ENCODE measurements at places on chromosomes 7 and 10.

GRCh38 chr10:117460846-117461765, 81.4 kb upstream of the EMX2 start:
- DNase-seq, result no peak

- no peak for DNase-seq
These were observed at the start of gene ENTPD1 for GRCh38 chr10:95756041-95756761. Gene ENTPD1 (plus strand): TSS chr10:95756163. CDS start chr10:95756240, 77 bp downstream.

- DNase-seq, result no peak
These were observed 41.1 kb upstream of the IL15RA start for GRCh38 chr10:6018422-6018821.

GRCh38 chr10:92203919-92204623, 86.8 kb downstream of the CPEB3 start:
- no peak for DNase-seq

- no peak for DNase-seq
These were observed 1025.6 kb upstream of the C7orf33 start for GRCh38 chr7:147564786-147565476.

- no peak for DNase-seq
These were observed 66.6 kb downstream of the SLIT1 start for GRCh38 chr10:97119058-97119745.

DNA sequence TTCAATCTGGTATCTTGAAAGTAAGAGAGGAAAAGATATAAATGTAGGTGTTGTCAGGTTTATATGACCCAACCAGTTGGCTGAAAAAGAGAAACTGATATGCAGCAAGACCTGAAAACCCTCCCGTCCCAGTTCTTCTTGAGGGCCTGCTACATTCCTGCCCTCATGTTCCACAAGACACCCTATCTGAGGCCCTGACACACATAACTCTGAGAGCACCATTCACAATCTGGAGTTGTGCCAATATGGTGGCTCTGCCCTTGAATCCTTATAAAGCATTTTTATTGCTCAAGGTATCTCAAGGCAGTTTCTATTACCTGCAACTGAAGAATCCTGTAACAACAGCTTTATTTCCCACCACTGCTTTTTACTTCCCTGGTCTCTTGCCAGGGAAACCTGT, 17.0 kb downstream of the XPNPEP1 start:
- no peak for DNase-seq

GRCh38 chr7:120402079-120402767, 129.2 kb downstream of the KCND2 start:
- DNase-seq, result peak; percentile 5

DNA sequence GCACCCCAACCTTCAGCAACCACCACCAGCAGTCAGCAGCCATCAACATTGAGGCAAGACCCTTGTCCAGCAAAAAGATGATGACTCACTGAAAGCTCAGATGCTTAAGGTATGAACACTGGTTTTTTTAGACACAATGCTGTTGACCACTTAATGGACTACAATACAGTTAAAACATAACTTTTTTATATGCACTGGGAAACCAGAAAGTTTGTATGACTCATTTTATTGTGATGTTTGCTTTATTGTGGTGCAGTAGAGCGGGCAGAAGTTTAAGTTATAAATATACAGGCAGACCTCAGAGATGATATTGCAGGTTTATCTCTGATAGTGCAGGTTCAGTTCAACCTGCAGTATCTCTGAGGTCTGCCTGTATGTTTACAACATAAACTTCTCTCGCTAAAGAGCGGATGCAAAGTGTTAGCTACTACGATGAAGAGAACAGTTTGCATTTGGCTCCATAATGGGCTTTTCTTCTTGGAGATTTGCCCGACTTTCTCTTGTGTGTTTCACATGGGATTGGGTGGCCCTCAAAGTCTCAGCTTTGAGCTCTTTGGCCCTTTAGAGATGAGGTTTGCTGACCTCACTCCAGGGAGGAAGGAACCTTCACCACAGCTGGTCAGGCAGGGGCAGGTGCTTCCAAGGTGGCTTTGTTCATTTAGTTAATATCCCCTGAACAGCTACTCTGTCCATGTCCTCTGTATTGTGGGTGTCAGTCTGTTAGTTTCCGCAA, 84.4 kb upstream of the SHH start:
- DNase-seq, result no peak

DNA sequence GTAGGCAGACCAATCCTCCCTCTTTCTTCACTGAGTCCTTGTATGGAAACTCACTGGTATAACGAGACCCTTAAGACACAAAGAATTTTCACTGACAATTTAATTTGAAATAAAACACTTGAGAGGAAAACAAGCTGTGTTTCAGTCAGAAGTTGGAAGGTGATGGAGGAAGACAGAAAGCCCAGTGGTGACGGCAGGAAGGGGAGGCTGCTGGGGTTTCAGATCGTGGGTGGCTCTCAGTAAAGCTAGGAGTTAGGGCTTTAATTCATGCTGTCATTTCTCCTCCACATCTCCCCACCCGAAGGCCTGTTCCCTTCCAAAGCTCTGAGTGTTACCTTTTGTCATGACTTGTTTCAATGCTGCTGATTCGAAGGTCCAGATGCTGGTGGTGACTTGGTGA, 605.2 kb upstream of the DPP6 start:
- no peak for DNase-seq

DNA sequence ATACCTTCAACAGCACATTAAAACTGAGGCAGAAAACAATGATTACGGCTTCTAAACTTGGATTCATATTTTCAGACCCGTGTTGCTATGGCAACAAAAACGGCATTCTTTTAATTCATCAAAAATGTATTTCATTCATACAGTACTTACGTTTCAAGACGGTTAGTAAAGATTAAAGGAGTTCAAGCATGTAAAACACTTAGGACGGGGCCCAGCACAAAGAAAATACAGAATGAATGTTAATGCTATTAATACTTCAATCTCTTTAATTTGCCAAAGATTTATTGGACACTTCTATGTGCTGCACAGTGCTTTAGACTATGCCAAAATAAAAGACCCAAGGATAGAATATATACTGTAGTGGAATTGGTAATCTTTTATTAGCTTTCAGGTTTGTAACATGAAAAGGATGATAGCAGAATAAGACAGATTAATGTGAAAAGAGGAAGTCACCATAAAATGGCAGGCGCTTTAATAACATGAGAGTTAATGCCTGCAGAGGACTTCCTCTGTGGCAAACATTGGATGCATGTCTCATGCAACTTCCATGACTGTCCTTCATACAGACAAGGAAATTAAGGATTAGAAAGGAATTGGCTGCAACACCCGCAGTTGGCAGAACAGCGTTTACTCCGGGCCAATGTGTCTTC, 201.6 kb upstream of the KLF6 start:
- DNase-seq, result no peak

DNA sequence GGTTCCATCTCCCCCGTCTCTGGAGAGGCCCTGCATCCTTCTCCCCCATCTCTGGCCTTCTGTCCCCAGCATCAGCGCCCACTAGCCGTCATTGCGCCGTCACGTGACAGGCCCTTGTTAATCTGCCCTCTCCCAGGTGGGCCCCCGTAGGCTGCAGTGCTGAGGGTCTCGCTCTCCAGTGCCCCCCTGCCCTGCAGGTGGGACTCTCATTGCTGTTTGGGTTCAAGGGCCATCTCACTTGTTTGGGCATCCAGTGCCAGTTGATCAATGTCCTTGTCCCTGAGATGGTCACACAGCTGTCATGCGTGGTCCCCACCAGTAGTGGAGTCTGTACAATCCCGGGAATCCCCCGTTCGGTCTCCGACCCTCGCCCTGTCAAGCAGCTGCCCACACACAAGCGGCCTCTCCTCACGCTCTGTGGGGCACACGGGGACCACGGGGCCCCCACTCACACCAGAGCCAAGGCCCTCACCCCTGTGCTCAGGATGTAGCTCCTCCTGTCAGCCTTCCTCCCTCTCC, 114.0 kb downstream of the INPP5A start:
- DNase-seq, result no peak

- no peak for DNase-seq
These were observed 5.4 kb downstream of the SLIT1 start for GRCh38 chr10:97180363-97180755.

DNA sequence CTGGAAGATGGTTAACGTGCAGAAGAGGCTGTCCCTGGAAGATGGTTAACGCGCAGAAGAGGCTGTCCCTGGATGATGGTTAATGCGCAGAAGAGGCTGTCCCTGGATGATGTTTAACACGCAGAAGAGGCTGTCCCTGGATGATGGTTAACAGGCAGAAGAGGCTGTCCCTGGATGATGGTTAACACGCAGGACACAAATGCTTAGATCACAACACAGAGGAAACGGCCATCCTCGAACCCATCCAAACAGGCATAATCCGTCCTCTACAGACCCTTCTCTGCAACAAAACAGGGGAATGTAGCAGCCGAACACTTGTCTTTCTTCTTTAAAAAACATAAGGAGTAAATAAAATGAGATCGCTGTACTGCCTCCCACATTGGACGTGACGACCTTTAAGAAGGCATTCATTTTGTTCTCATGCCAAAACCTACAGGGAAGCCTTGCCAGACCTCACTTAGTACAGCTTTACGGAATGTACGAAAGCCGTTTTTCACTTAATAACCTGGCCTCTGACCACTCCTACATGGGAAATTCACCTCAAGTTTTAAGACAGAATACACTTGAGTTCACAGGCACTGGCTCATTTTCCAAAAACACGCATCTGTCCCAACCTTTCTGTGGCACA, 245.2 kb downstream of the ZMYND11 start:
- peak; percentile 30 for DNase-seq

DNA sequence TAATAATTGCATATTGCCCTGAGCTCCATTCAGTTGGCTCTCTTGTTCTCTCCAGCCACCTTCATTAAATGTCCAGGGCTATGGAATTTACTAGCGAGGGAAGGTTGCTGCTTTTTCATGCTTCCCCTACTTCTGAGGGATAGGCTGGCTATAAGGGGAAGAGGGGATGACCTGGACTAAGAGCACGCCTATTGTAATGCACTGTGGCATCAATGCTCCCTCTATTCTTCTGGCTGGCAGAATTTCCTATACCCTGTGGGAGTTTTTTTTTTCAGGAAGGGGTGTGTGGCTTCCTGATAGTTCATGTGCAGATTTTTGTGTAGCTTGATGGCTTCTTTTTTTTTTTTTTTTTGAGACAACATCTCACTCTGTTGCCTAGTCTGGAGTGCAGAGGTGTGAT, 155.8 kb downstream of the SND1 start:
- no peak for DNase-seq

DNA sequence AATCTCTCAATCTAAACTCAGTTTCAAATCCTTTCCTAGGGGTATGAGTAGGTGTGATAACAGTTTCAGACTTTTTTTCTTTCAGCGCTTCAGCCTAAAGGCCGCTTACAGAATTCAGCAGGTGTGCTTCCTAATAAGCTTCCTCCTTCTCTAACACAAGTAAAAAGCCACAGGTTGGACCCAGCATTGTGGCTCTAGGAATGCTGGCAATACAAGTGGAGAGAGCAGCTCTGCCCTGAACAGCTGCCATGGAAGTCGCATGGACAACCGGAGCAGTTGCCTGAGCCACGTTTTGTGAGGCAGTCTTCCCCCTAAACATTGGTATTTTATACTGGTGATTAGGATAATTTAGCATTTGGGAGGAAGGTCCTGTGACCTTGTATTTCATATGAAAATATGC, 83.5 kb downstream of the ST7 start:
- DNase-seq, result no peak

DNA sequence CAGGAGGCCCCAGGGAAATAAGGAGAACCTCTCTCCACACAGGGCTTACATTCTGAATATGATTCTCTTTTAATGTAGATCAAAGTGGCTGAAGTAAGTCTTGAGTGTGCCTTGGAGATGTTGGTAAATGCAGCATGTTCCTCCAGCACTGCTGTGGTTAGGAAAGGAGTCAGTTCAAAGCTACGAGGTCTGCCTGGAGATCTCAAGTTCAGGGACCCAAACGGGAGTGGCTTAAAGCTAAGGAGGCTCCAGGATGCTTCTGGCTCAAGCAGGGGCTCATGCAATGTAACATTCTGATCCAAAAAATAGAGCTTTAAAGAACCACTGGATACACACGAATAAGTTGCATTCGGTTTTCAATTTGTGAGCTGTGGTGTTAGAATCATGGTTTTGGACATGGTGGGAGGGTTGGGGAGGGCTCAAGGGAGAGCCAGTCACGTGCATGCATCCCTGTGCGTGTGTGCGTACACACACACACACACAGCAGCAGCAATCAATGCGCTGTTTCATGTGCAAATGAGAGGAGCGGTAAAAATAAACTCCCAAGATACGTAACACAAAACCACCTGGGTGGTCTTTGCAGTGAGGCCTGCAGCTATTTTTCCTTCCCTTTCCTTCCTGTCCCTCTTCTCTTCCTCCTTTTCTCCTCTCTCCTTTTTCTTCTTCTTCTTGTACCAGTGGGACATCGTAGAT, 70.5 kb downstream of the AOAH start:
- DNase-seq, result no peak

GRCh38 chr10:113751181-113751732, at the start of gene PLEKHS1:
Gene PLEKHS1 (plus strand): TSS chr10:113751682. CDS start chr10:113755278, 3,596 bp downstream.
- DNase-seq, result no peak

GRCh38 chr7:135536150-135536549, 21.6 kb upstream of the NUP205 start:
- DNase-seq, result no peak

DNA sequence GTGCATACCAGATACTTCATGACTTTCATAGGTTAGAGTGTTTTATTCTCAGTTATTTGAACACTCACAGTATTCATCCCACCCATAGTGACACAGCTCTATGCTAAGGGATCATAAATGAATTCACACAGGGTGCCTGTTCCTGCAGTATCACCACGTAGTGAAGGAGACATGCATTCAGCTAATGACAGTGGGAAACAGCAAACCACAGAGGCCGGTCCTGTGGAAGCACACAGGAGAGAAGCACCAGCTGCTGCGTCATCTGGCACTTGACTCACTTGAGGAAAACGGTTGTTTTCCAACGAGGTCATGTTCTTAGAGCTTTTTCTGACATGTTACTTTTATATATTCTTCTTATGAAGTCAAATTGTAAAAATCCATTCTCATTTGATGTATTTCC, 73.0 kb downstream of the UBE3C start:
- DNase-seq, result no peak

- no peak for DNase-seq
These were observed 89.2 kb upstream of the NPS start for GRCh38 chr10:127459918-127460317.

GRCh38 chr7:137001041-137001440, 132.6 kb downstream of the CHRM2 start:
- no peak for DNase-seq

GRCh38 chr7:20666444-20666843, 51.0 kb downstream of the ABCB5 start:
- DNase-seq, result no peak

GRCh38 chr10:3215153-3215775, 42.7 kb upstream of the PITRM1 start:
- no peak for DNase-seq

- no peak for DNase-seq
These were observed 167.2 kb upstream of the PPP2R2D start for GRCh38 chr10:131733596-131733995.

All from fibroblast of skin of left quadriceps (primary cell).